ENCODE measurements at places on chromosomes 12 and 14.

DNA sequence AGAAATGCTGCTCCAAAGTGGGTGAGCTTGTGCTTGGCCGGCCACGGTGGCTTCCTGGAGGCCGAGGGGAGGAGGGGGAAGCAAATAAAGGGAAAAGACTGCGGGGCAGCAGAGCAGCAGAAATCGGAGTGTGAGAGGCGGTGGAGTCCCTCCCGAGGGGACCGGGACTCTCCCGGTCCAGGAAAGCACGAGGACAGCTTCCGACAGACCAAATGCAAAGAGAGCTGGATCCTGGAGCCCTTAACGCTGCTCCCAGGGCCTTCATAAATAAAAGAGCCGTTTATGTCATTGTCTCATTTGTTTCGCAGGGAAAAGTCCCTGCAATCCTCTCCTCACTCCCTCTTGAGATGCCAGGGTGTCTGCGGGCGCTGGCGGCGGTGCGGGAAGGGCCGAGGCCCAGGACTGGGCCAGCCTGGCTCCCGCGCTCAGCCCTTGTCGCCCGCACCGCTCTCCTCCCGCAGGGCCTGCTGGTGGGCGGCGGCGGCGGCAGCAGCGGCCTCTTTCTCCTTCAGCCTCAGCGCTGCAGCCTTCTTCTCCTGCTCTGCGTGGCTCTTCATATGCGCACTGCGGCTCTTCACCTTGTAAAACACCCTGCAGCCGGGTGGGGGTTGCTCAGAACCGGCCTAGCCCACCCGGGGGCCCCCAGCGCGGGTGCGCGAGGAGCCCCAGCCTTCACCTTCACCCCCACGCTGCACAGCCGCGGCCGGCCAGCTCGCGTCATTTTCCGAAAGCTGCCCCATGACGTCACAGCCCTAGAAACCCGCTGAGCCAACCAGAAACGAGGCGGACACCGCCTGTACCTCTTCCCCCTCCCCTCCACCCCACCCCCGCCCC, 4.5 kb upstream of the PNMA1 start:
- DNase-seq: peak; percentile 52

GRCh38 chr14:35402323-35403113, 2.0 kb downstream of the NFKBIA start:
- no peak for DNase-seq

GRCh38 chr12:121866331-121866730, 7.7 kb upstream of the HPD start:
- DNase-seq: no peak

DNA sequence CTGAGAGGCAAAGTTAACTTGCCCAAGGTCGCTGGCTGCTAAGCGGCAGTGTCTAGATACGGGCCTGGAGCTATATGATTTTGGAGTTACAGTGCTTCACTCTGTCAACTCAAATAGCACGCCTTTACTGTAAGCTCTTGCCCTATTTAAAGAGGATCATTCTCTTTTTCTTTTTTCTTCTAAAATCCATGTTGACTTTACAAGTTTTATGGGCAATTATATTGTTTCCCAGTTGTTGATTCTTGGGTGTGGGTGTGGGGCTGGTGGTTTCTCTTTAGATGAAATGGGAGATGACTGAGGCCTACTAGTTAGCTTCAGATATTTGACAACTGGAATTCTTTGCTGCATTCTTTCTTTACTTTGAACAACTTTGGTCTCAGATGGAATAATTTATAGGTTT, 70.7 kb downstream of the C12orf75 start:
- DNase-seq: no peak

DNA sequence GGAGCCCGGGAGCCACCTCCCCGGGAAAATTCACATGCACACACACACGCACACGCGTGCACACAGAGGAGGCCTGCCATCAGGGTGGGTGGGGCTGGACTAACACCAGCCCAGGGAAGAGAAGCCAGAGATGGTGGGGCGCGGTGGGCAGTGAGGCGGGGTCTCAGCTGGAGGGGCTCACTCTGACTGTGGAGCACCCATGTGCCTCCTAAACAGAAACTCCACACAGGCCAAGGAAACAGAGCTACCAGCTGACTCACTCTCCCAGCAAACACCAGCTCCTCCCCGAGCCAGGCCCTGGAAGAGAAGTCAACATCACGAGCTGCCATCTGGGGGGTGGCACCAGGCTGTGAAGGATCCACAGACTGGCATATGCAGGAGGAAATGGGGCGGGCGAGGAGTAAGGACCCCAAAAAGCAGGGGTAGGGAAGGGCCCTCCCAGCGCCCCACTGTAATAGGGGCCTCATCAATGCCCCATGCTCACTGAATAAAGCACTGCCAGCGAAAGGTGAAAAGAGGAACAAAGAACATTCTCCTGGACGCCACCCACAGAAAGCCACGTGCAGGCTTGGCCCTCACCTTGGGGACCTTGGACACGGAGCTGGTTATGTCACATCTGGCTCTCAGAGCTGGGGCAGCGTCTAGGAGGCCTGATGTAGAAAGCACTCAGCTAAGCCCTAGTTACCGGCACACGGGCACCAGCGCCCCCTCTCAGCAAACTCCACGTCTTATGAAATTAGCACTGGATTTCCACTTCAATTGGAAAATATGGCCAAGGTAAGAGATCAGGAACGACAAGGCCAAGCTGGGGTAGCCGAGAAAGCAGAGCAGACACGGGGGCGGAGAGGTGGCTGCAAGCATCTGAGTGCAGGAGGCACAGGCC, 8.4 kb upstream of the INF2 start:
- DNase-seq: no peak

GRCh38 chr12:29343022-29343799, 37.8 kb downstream of the ERGIC2 start:
- DNase-seq: no peak
